ENCODE measurements at places on chromosomes 5 and 9.

- peak; percentile 19 for DNase-seq
Measured at GRCh38 chr5:113663879-113664541, 150.5 kb downstream of the YTHDC2 start.

DNA sequence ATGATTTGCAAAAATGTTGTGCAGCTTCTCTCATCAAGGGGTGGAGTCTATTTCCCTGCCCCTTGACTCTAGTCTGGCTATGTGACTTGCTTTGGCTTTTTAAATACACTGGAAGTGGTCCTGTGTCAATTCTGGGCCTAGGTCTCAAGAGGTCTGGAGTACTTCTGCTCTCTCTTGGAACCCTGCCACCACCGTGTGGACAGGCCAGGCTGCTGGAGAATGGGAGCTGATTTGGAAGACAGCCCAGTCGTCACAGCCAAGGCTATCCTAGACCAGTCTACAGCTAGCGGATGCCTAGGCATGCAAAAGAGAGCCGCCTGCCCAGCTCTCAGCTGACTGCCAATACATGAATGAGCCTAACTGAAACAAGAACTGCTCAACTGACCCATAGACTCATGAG lies 56.7 kb upstream of the CLINT1 start:
- DNase-seq, result no peak

DNA sequence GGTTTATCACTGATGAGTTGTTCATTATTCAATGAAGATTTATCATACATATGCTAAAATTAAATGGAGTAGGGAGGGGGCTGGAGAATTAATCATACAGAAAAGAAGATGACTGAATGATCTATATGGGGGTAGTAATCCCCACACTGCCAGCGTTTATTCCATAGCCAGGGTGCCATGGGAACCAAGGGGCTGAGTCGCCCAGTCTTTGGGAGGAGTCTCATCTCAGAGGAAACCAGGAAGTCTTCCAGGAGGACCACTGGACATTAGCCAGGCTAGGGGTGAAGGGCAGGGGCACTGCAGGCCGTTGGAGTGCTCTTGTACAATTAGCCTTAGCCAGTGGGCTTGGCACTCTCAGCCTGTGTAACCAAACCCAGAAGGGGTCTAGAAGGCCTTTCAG lies 226.5 kb downstream of the ARL15 start:
- no peak for DNase-seq

DNA sequence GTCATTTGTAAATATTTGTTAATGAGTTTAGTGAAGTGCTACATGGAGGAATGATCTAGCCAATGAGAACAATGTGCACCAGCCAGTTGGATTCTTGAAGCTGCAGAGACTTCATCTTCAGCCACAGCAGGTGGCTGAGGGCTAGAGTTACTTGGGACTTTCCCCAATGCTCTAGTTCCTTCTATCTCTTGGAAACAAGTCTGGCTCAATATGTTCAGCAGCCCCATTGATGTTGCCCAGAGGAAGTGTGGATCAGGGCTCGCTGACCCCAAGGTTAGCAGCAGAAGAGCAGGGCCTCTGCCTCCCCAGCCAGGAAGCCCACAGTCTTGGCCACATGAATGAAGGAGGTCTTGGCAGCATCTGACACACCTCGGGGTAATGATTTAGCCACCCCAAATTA lies 117.5 kb downstream of the SLC1A3 start:
- DNase-seq, result no peak

DNA sequence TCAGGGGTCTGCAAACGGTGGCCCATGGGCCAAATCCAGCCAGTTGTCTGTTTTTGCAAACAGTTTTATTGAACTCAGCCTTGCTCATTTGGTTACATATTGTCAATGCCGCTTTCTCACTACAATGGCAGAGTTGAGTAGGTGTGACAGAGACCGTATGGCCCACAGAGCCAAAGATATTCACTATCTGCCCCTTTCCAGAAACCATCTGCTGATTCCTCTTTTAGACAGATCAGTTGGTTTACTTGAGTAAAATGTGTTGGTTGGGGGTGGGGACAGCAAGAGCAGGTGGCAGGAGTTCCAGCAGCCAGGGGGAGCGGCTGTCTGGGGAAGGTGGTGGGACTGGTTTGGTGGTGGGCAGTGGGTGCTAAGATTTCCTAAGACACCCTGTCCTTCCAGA lies 54.8 kb downstream of the COL27A1 start:
- no peak for DNase-seq

DNA sequence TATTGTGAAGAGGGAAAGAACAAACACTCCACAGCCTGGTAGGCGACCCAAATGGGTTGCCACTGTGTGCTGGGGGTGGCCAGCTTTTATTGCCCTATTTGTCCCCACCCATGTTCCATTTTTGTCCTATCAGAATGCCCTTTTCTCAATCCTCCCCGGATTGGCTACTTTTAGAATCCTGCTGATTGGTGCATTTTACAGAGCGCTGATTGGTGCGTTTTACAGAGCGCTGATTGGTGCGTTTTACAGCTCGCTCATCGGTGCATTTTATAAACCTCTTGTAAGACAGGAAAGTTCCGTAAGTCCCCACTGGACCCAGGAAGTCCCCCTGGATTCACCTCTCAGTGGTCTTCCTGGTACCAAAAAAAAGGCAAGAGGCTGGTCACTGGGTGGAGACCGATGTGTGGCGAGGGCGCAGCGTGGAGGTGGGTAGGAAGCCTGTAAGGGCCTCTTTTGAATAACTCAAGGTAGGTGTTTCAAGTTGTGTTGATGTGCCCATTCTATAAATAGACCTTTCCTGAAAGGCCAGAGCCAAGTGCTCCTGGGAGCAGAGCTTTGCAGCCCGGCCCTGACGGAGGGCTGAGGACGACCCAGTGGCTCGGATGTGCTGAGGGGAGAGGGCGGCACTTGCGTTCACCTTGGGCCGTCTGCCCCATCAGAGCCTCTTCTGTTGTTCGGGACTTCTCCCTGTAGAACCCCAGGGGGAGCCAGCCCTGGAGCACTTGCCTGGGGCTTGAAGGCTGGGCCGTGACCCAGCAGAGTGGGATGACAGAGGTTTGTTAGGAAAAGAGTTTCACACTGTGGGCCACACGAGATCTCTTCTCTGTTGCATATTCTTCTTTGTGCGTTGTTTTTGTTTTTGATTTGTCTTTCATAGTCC lies 7.2 kb upstream of the GFPT2 start:
- DNase-seq, result peak; percentile 75

GRCh38 chr5:116382032-116382873 lies 192.4 kb downstream of the SEMA6A start:
- no peak for DNase-seq

DNA sequence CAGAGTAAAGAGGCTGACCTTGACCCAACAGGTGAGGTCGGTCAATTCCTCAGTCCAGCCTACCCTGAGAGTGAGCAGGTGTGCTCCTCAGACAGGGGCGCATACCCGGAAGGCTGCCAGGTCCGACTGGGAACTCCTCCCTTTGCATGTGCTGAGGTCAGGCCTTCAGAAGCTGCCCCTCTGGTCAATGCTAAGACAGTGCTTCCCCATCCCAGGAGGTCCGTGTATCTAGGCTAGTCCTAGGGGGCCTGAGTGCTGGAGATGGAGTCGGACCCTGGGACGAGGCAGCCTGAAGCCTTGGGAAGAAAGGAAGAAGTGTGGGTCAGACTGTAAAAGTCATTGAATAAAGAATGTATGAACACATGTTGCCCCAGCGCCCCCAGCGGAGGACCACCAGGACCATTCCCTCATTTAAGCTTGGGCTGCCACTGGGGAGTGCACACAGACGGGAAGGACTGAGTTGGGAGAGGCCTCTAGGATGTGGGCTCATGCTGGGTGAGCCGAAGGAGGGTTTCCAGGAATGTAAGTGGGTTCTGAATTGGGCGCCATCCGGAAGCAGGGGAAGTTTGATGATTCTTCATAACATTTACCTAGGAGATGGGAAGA lies 41.0 kb upstream of the GFPT2 start:
- peak; percentile 51 for DNase-seq

DNA sequence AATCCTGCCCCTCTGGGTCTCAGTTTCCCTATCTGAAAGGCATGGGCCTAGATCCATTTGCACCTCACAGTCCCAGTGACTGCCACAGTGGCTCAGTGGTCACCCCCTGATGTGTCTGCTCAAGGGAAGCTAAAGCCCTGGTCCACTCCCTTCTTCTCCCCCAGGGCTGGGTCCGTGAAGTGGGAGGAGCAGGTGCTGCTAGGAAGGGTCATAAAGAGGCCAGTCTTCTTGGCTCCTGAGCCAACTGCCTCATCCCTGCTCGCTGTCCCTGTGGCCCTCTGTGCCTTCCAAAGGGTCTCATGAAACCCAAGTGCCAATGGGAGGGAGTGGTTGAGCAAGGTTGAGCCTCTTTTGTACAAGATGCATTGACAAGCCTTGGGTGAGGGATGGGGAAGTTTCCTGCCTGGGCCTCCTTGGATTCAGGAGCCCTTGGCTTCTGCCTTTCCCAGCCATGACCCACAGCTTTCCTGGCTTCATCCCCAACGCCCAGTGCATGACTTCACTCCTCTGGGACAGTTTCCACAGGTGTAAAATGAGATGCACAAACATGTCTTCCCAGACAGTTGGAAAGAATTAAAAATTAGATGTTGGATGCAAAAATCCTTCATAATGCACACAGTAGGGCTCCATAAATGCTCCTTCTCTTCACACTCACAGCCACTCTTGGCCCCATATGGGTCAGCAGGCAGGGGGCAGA lies 1.6 kb upstream of the SLC6A7 start:
- no peak for DNase-seq

- DNase-seq, result peak; percentile 57
Measured at GRCh38 chr5:181054138-181054537, 14.1 kb downstream of the BTNL9 start.

DNA sequence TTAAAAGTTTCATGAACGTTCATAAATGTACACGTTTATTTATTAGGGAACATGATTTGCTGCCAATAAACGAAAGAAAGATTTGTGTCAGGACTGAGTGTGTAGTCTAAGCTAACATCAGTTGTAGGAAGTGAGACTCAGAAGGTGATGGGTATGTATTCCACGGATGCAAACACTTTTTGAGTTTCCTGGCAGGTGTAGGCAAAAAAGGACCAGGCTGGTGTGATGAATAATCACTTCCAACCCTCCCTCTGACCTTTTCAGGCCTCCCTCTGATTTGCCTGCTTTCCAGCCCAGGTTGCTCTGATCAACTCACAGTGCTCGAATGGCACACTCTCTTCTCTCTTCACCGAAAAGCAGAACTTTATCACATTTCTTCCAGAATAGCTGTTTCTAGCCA lies 51.8 kb downstream of the BASP1 start:
- DNase-seq, result no peak

DNA sequence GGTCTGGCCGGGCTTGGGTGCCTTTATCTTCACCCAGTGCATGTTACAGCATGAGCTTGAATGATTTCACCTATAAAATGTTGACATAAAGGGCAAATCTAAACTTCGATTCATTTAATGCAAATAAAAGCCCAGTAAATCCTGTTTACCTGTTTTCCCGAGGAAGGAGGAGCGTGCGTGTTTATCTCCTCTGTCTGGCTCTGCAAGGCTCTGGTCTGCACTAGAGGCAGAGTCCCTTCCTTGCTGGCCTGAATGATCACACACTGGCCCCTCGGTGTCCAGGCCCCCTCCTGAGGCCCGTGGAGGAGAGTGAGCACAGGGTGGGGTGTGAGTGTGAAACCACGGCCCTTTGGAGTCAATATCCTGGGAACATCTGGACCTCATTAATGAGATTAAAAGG lies 125.1 kb upstream of the LHFPL2 start:
- no peak for DNase-seq

- DNase-seq, result no peak
Measured at GRCh38 chr5:54088081-54088480, 222.3 kb downstream of the ARL15 start.

- DNase-seq, result no peak
Measured at GRCh38 chr5:180334751-180335613, 18.2 kb downstream of the GFPT2 start.

DNA sequence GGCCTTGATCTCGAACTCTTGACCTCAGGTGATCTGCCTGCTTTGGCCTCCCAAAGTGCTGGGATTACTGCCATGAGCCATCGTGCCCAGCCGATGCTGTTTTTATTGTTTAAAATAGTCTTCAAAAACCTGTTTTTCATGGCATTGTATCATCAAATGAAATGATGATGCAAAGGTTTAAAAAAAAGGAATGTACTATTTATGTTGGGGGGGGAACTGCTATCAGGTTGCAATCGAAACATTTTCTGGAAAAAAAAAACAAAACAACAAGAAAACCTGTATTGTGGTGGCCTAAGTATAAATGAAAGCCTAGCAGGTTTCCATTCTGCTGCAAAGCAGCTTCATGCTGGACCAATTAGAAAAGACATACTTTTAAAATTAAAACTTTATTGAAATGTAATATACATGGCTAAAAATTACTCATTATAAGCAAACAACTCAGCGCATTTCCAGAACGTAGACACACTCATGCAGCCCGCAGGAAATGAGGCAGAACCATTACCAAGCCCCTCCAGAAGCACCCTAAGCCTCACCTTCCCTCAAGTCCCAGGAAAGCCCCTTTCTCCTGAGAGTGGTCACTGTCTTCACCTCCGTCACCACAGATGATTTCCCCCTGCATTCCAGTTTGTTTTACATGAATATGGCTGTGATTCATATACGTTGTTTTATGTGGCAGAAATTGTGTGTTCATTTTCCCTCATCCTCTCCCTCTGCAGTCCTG lies 19.0 kb downstream of the GPR107 start:
- no peak for DNase-seq

GRCh38 chr9:87586731-87587355 lies 89.2 kb downstream of the DAPK1 start:
- DNase-seq, result no peak

GRCh38 chr9:72052122-72052521 lies 8.3 kb downstream of the C9orf57 start:
- no peak for DNase-seq

DNA sequence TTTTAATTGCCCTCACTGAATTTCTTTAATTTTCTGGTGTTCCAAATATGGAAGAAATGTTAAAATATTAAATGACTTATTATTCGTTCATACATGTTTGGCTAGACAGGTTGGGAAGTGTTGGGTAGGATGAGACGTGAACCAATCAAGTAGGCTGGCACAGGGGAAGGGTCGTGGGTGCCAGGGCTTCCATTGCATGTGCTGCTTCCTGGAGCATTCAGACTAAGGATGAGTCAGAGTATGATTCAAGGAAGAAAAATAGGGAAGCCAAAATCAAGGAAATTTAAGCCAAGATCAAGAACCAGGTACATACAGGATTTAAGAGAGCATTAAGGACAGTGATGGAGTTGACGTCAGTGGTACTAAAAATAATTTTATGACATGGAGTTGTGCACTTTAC lies 2068.0 kb downstream of the MAT2B start:
- no peak for DNase-seq

GRCh38 chr5:143605403-143606005 lies 202.0 kb upstream of the NR3C1 start:
- no peak for DNase-seq

- no peak for DNase-seq
Measured at GRCh38 chr9:129901993-129902739, 66.9 kb downstream of the USP20 start.

- no peak for DNase-seq
Measured at GRCh38 chr9:101172616-101173015, 144.1 kb downstream of the PLPPR1 start.

GRCh38 chr5:148734518-148734917 lies 80.2 kb upstream of the HTR4 start:
- DNase-seq, result no peak

DNA sequence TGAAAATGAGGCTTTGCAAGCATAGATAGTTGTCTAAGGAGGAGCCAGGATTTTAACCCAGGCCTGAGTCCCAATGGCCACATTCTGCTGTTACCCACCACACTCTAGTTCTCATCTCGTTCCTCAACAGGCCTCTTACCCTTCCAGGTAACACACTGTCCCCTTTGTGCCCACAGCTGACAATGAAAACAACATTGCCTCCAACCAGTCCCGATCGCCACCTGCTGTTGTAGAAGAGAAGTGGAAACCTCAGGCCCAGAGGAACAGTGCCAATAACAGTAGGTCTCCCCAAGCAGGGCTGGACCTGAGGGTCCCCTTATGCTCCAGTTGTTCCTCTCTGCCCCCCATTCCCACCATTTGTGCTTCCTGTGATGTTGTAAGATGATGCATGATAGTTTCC lies 30.4 kb downstream of the AMBP start:
- peak; percentile 78 for DNase-seq
